ENCODE measurements at places on chromosomes 12 and 14.
A peak's percentile ranks its signal among the peaks of the same experiment; 100 is the strongest.

DNA sequence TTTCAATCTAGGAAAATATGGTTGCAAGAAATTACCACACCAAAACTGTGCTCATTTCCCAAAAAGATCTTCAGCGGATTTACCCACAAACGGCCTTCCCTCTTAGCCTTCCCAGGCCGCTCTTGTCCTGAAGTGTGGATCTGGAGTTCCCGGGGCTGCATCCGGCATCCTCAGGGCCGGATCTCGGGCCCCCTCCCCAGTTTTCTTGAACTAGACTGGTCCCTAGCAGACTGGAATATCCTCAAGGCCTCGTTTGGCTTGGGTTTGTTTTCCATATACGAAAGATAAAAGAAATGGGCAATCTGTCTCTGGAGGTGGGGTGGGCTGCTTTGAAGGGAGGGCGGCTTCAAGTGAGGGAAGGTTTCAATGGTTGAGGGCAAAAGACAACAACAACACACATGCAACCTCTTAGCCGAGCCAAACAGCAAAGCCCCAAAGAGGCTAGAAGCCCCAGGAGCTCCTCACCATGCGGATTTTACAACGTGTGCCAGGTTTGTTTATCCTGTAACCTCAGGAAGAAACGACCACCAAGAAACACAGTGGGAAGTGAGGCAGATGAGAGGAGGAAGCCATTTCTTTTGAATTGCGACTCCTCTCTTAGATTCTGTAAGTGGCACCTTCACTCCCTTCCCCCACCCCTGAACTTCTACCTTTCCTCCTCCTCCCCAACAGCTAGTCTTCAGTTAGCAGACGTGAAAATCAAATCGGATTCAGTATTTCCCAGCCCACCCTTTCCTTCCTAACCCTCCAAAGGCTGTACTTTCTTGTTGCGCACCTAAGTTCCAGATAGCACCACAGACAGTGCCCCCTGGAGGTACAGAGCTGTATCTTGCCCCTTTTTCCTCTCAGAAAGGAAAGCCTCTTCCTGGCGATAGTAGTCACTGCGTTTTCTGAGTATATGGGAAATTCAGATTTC is 2.6 kb downstream of the MYF6 start:
- DNase-seq = peak; percentile 27

- no peak for DNase-seq
Observed at GRCh38 chr12:46669720-46670119, 156.1 kb downstream of the SLC38A4 start.

DNA sequence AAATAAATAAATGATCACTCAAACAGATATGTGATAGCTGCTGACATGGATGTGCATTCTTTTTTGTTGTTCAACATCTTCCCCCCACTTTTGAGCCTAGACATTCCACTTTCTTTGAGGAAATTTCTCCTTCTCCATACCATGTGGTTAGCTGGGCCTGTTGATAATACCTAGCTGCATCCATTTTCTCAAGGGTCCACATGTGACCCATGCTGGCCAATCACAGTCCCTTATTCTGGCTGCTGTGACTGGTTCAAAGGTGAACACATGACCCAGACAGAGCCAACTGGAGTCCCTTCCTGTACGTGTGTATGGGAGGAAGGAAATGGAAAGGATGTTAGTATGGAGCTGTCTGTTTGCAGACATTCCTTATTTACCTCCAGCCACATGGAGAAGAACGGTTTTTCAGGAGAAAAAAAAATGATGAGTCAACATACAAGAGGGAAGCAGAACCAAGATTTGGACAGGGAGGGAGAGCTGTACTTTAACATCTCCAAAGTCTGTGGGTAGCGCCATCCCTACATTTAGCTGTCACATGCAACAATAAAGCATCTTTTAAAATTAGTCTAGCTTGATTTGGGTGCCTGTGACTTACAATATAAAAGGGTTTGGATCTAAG is 391.7 kb upstream of the TBX3 start:
- no peak for DNase-seq

DNA sequence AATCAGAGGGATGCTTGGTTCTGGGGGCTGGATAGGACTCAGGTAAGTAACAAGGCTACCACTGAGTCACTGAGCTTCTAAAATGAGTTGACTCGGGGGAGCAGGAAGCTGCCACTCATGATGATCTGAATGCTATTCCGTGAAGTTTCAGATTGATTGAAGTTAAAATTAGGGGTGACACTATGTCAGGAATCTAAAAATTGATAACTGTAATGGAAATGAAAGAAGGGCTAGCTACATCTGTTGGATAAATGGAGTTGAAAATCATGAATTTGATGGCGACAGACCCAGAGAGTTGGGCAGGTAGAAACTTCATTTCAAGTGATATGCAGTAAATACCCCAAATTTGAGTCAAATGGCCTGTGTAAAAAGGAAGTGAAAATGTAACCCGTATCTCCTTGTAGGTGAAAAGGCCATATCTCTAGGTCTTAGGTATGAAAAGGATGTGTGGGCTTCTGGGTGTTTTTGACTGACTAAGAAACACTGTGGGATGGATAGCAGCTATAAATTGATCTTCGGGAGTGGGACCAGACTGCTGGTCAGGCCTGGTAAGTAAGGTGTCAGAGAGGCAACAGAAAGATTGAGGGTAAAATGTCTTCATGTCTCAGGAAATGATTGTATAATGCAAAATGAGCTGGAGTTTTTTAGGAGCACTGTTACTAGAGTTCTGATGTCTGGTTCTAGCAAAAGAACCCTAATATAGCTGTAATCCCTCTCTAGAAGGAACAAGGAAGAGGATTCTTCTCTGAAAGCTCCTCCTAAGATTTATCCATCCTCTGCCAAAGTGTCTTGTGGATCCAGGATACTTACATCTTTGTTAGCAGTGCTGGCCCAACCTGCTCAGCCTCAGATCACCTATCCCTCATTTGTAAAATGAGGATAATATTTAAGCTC is 57.3 kb downstream of the DAD1 start:
- DNase-seq = peak; percentile 46

DNA sequence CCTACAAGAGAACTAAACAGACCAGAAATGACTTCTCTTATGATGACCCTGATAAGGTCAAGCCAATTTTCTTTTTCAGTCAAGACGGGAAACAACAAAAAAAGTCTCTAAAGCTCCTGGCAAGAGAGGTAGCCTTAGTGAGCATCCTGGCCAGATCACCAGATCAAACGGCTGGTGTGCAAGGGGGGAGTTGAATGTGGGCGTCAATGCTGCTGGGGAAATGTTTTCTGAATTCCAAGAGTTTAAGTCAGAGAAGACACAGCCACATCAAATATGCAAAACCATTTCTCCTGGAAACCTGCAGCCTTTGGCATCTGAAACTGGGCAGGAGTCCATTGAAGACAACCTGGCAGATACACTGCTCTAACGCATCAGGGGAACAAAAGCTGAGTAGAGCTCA is 16.0 kb upstream of the SELPLG start:
- DNase-seq = no peak

GRCh38 chr14:104363891-104364760 is 215.4 kb upstream of the C14orf180 start:
- no peak for DNase-seq

DNA sequence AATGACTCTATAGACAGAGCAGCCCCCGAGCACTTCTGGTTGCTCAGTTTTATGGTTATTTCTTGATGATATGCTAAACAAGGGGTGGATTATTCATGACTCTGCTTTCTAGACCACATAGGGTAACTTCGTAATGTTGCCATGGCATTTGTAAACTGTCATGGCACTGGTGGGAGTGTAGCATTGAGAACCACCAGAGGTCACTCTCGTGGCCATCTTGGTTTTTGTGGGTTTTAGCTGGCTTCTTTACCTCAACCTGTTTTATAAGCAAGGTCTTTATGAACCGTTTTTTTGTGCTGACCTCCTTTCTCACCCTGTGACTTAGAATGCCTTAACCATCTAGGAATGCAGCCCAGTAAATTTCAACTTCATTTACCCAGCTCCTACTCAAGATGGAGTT is 1036.2 kb upstream of the FLRT2 start:
- no peak for DNase-seq

GRCh38 chr12:104935886-104936285 is 22.2 kb downstream of the SLC41A2 start:
- DNase-seq = no peak

DNA sequence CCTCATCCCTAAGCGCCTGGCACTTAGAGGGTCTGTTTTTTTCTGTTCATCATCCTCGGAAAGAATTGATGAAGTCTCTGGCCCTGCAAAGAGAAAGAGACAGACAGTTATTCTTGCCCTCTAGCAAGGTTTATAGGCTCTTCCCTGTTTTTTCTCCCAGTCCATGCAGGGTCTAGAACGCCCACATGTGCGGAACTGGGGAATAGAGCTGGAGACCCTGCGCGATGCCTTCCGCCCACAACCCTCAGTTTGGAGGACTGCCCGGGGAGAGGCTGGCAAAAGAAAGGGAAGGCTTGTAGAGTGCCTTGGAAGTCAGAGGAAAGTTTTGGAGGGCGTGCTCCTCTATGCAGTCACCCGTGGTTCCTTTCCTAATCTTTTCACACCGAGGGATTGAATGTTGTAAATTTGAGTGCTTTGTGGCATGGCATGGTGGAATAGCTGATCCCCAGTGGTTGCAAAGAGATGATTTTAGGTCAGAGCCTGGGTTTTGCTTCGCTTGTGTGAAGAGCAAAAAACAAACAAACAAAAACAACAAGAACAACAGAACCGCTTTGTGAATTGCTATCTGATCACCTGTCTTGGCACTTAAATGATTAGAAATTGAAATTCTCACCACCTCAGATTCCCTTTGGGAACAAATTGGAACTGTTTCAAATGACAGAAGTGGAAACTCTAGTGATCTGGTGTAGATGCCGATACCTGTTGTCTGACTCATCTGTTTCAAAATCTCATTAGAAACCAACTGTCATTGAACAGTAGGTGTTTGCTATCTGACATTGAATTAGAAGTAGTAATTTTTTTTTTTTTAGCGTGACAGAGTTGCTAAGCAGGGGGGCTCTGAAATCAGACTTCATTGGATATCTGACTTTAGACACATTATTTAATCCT is 947 bp downstream of the GAS2L3 start:
- no peak for DNase-seq

DNA sequence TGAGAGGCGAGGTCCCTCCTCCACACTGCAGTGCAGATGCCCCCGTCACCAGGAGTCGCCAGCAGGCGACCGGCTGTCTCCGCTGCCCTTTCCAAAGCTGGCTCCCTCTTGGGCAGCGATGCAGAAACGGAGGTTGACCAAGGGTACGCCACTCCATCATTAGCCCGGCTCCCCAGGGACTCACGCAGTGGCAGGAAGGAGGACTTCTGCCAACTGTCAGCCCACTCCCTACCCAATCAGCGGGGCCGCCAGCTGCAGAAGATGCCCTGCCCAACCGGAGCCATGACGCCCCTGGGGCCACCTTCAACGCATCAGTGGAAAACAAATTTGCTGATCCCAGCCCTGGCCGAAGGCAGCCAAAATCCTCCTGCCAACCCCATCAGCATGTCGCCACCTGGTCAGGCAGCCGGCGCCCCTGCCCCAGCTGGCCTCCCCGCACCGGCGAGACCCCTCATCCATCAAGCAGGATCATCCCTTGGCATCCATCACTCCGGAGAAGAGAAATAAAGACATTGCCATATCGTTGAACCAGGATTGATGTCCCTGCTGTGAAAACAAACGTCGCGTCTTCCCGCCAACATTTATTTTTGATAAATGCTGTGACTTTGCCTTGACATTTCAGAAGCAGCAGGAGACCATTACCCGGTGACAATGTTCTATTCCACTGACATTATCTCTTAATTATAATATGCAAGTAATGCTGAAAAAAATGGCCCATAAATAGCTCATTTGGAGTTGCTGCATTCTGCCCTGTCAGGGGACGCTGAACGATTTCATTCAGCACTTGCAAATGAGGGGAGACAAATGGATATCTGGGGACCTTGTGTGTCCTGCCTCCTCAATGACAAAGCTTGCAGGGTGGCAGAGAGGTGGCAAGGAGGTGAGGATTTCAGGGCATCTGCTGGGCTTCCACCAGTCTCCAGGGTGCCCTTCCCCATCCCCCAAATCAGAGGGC is 105.1 kb downstream of the SCARB1 start:
- no peak for DNase-seq

DNA sequence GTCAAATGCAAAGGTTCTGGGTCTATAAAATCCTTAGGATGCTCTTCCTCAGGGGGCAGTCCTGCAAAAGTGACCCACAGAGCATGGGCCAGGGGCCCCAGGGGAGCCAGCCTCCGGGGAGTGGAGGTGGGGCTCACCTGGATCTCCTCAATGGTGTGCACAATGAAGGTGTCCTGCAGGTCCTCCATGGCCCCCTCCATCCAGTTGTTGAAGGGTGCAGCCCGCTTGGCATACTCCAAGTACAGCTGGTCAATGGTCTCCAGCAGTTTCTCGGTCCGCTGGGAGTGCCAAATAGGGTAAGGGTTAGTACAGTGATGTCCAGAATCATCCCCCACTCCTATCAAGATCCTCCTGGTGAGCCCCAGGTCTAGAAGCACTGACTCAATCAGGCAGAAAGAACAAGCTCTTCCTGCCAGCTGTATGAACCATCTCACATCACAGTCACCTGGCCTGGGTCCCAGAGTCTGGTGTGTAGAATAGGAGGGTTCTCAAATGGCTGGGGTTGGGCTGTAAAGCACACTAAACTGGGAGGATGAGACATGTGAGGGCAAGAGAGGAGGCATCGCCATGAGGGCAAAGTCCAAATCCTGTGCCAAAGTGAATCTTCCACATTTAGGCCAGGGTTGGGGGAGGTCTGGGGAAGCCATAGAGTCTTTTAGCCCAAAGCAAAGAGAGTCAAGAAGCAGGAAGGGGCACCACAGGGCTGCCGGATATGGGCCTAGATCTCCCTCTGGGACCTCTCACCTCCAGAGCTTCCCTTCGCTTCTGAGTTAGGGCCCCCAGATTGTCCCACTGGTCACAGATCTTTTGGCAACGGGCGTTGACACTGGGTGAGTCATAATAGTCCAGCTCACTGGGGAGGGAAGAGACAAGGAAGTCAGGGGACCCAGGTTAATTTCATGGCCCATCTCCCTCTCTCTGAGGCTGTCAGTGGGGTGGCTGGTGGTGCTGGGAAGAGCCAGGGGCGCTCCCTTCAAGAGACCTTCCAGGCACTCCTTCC is 91.5 kb upstream of the ZFP36L1 start:
- no peak for DNase-seq

DNA sequence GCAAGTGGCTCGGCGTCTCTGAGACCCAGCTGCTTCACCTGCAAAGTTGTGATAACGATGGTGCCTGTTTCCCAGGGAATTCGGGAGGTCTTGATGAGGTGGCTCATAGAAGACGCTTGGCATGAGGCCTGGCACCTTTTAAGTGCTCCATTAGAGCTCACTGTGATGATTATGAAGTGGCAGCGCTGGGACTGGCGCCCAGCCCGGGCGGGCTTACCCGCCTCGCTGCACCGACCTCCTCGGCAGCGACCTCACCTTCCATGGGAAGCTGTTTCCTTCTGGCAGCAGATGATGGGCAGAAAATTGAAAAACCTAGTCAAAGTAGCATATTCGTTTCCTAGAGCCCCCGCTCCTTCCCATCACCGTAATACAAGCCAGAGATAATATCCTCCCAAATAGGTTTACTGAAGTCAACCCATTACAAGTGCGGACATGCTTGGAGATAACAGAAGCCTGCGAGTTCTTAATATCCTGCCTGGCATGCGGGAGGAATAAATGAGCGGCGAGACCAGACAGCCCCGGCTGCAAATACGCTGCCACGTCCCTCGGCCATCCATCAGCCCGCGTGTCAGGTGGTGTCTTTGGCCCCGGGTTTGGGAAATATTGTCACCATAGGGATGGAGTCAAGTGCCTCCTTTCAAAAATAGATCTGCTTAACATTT is 35.2 kb upstream of the DLK1 start:
- no peak for DNase-seq

GRCh38 chr14:23160924-23161522 is 22.4 kb downstream of the SLC7A8 start:
- DNase-seq = no peak

- no peak for DNase-seq
Observed at GRCh38 chr12:10624605-10625004, 11.2 kb upstream of the MAGOHB start.

GRCh38 chr12:71107936-71108335 is 49.9 kb downstream of the TSPAN8 start:
- DNase-seq = no peak
